ENCODE measurements at places on chromosomes 4 and X.

- DNase-seq: no peak
Measured at GRCh38 chrX:69237236-69237635, 72.0 kb upstream of the PJA1 start.

DNA sequence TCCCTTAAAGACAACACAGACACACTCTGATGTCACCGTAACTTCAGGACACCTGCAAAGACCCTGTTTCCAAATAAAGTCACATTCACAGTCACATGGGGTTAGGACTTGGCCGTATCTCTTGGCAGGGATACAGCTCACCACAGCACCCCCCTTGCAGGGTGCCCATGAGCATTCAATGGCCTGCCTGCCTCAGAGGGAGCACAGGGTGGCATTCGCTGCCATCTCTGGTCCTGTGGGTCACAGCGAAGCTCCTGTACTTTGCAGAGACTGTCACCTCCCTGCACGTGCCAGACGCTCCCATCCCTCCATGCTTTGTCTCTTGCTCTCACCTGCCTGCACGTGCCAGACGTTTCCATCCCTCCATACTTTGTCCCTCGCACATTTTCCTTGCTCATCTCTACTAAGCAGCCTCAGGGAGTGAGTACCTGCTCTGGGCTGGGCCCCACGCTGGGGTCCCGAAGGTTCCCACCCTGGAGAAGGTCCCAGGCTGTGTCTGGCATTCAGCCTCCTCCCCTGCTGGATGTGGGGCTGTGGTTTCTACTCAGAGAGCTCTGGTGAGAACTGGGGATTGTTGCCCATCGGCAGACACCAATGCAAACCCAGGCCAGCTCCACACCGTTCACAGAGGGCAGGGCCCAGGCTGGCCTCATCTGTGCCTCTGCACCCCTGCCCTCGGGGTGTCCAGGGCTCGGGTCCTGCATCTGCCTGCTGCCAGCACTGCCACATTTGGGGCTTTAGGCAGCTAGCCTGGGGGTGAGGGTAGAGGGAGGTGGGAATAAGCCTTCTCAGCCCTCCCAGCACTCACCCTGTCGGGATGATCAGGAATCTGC is 15.8 kb downstream of the HTRA3 start:
- no peak for DNase-seq

- no peak for DNase-seq
Measured at GRCh38 chrX:17878028-17878670, 17.1 kb upstream of the RAI2 start.

- no peak for DNase-seq
Measured at GRCh38 chrX:76202471-76202870, 29.6 kb downstream of the PBDC1 start.

GRCh38 chr4:109977854-109978501 is 65.3 kb downstream of the EGF start:
- no peak for DNase-seq

All from NCI-H1105 (cell line).